Activated effector memory CD4-positive, alpha-beta T cell treated with Interleukin-2 at 50 U/mL for 16 hours (primary cell): ENCODE measurements at places on chromosomes 16 and 17.
A peak's percentile ranks its signal among the peaks of the same experiment; 100 is the strongest.

DNA sequence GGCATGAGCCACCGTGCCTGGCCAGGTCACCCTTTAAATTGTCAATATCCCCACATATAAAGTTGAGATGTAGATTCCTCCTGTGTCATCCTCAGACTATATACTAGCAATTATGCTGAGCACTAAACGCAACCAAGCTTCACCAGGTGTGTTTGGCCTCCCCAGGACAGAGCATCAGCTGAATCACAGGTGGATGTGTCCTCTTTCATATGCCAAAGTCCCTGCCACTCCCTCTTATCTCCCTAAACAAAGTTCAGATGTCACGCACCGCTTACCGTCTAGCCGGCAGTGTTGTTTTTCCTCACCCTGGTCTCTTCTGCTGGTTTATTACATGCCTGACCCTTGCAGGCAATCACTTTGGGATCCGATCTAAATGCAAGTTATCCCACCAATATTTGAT, 43.8 kb upstream of the ARHGAP44 start:
- no peak for DNase-seq

DNA sequence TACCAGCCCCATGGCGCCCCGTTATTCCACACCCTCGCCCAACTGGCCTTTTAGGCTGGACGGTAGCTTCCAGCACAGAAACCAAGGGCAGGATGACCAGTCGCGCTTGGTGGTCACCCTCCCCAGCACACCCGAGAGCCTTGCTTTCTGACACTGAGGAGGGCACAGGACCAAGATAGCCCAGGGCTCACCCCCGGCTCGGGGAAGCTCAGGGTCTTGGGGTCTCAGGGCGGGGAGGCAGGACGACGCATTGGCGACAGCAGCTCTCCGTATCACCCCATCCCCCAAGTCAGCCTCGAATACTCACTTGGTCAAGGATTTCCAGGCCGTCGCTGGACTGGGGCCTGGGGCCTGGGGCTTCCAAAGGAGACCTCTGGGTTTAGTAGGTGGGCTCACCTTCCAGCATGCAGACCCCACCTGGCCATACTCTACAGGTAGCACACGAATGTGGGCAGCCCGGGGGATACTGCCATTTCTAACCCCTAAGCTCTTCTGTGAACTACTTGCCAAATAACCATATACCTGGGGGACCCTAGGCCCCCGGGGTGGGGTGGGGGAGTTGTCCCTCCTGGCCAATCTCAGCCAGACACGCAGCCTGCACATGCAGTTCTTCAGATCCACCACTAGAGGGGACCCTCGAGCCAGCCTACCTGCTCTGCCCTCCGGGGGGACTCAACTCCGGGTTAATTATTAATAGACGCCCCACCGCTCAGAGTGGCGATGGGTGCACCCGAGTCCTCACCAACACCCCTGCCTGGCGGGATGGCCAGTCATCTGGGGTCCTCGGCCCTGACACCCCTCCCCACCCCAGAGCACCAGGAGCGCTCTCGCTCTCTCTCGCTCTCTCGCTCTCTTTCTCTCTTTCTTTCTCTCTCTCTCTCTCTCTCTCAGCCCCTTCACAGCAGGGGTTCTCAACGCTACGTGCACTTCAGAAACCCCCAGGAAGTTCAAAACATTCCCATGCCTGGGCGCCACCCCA, 30.0 kb downstream of the TBC1D16 start:
- DNase-seq = peak; percentile 26

DNA sequence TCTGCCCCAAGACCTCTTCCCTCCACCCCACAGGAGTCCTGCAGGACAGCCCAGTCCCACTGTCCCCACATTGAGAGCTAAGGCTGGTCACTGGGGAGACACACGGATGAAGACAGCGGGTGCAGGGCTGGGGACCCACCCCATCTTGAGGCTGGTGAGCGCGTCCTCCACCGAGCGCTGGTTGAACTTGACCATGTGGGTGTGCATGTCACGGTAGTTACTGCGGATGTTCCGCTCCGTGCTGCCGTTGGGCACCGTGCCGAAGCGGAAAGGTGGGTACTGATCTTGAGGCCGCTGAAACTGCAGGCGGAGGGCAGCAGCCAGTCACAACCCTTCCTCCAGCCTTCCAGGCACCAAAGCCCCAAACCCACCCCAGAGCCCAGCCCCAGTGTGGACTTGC, 13.1 kb downstream of the GRIN2C start:
- DNase-seq = no peak

GRCh38 chr16:87203060-87203656, 114.0 kb downstream of the C16orf95 start:
- peak; percentile 8 for DNase-seq

- no peak for DNase-seq
Observed at GRCh38 chr16:85123891-85124635, 11.8 kb upstream of the CIBAR2 start.

DNA sequence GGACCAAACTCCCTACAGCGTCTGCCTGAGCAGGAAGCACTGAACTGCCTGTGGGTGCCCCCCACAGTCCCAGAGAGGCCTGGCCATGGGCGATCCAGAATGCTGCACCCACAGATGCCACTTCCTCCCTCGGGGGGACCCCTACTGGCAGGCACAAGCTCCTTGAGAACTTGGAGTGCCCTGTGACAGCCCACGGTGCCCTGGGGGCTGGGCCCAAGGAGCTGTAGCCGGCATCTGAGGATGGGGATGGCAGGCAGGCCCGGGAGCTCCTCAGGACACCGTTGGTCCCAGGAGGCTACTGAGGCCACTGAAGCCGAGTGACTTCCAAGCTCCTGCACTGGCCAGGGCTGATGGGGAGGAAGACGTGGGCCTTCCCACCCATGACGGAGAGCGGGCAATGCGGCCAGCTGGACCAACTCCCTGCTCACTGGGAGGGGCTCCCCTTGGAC, 15.1 kb upstream of the RASD1 start:
- no peak for DNase-seq

DNA sequence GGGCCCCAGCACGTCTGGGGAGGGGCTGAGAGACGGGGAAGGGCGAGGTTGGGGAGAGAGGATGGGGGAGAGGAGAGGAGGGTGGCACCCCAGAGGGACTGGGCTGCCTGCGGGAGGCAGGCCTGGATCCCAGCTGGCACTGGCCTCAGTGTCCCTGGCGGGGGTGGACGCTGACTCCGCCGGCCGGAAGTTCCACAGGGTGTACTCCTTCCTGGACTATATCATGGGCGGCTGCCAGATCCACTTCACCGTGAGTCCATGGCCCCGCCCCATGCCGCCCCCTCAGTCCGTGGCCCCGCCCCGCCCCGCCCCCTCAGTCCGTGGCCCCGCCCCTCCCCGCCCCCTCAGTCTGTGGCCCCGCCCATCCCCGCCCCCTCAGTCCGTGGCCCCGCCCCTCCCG, 11.3 kb downstream of the CPNE7 start:
- DNase-seq = no peak

DNA sequence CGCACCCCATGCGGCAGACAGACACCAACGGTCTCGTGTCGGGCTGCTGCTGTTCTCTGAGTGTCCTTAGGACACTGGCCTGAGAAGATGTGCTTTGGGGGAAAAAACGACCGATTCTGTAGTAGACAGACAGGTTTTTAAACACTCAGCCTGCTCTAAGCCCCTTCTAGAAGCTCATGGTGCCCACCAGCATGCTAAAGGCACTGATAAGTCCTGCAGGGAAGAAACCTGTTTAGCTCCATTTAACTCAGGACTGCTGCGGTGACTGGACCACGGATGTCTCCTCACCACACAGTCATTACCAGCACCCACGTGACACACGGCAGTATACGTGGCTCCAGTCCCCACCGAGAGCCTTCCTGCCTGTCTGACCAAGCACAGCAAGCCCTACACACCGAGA, 19.1 kb upstream of the APRT start:
- no peak for DNase-seq

DNA sequence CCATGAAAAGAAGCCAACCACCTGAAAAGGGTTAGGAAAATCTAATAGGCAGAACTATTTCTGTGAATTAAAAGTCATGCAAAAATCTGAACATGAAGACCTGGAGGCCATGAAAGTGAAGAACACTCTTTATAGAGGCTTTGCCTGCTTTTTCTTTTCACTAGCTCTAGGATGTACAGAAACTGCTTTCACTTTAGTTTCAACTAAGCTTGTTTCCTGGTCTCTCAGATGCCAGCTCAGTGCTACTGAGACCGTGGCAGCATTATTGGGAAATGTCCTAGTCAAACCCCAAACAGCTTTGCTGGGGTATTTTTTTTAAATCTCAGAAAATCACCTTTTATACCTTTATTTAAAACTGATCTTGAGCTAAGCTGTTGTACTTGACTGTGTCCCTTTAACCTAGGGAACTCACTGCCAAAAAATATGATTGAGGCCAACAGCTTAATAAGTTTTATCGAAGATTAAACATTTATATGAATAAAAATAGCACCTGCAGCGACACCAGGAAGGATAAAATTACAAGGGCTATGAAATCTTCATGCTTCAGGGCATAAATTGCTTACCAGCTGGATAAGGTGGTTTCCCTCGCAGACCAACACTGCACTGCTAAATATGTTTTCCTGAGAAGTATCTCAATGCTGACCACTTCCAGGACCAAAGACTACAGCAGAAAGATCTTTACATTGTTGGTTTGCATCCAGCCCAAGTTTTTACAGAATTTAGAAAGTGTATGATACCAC, 621.8 kb upstream of the ZFHX3 start:
- no peak for DNase-seq

DNA sequence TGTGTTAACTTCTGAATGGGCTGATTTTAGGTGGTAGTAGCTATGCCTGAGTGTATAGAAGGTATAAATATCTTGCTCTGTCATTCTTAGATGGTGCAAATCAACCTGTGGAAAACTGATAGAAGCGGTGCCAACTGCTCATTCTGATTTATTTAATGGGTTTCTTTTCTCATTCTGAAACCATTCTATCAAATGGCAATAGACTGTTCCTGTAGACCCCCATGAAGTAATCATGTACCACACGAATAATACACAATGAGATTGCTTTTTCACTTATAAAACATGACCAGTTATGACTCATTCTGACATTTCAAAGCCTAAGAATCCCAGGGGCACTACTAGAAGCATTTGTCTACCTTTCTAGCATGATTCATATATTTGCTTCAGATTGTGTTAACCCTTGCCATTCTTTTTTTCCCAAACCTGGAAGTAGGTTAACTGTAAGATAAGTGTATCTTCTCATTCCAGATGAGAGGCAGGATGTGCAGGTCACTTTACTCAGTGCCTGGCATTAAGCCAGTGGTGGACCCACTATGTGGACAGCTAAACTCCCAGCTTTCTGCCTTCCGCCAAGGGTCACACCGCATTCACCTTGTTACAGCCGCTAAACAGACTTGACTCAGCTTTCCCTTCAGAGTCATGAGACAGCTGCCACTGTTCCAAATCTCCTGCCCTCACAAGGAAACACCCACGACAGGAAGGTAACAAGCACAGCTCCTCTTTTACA, 16.4 kb upstream of the SLC16A11 start:
- no peak for DNase-seq

DNA sequence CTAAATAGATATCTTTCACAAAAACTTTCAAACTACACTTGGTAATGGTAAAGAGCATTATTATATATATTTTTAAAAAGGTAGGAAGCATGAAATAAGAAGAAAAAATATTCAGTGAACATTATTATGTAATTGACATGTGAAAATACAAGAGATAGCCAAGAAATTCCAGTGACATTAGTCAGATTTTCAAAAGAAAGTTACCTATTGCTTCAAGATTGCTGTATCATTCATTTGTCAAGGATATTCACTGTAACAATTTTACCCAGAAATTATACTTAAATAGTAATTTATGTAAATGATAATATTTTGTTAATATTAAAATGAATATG, 350.2 kb downstream of the KIF2B start:
- no peak for DNase-seq

- no peak for DNase-seq
Observed at GRCh38 chr17:35821308-35821707, 12.0 kb downstream of the TAF15 start.

DNA sequence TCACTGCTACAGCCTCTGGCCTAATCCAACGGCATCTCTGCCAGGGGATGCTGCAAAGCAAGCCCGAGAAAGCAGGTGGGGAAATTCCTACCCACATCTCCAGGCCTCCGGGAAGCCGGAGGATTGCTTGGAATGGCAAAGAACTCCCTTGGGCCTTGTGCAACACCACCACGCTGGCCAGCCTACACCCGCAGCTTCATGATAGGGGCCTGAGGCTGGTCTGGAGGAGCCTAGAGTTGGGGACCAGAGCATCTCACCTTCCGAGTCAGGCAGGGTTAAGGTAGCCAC, 20.3 kb downstream of the GGA3 start:
- DNase-seq = no peak

GRCh38 chr17:44008205-44008909, 3.9 kb downstream of the NAGS start:
- DNase-seq = no peak

GRCh38 chr16:72244853-72245252, 72.9 kb upstream of the PMFBP1 start:
- no peak for DNase-seq

- no peak for DNase-seq
Observed at GRCh38 chr17:45146890-45147580, 1.2 kb upstream of the HEXIM1 start.

DNA sequence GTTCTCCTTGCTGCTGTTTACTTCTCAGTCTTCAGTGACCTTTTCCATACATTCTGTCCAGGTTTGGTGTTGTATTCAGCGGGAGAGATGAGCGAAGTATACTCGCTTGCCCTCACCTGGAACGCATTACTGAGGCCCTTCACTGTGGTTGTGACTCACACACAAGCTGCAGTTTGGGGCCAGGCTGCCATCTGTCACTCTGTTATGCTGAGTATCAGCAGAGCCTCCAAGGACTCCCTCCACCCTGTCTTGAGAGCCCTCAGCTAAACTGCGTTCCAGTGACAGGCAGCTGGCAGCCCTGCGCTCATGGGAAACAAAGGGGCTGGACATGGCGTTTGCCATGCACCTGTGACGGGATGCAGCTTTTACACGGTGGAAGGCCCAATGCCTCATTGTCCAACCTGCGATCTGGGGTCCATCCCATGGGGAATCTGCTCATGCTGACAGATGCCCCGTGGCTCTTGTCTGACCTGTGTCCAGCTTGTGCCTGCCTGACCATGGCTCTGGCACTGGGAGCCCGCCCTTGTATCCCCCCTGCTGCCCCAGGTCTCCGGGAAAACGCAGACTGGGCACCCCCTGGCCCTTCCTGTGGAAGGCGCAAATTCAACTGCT, 6.5 kb upstream of the ZNF778 start:
- no peak for DNase-seq

DNA sequence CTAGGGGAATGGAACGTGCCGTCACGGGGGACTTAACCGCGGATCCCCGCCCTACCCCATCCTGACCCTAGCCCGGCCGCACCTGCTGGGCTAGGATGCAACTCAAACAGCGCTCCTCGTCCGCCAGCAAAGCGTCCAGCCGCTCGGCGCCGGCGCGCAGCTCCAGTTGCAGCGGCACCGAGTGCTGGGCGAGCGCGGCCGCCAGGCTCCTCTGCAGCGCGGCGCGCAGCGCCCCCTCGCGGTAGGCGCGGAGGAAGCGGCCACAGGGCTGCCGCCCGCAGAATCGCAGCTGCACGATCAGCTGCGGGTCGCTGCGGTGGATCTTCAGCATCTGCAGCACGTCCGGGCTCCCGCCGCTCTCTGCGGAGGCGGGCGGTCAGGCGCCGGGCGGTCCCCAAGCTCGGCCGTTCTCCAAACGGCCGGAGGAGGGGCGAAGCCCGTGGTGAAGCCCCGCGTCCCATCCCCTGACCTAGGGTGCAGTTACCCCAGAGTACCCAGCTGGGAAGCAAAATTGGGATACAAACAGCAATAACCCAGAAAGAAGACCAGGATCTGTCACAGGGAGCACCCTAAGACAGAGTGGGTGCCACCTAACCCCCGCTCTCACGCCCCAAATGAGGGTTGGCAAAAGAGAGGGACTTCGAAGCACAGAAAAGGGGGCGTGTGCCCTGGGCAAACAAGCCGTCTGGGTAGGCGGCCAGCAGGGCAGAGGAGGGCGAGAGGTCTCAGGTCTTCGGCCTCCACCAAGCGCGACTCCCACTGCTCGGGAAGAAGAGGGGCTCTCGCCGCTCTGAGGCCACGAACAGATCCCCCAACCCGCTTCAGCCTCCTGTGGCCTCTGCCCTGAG, 4.2 kb downstream of the TRADD start:
- DNase-seq = peak; percentile 73
